IMR-90 (cell line): ENCODE measurements at places on chromosomes 12 and 14. TPM values are rescaled to one million over a fixed set of nuclear protein-coding genes. Genes with fewer than 3 reads are reported as not detected.

The EVL gene
- total RNA-seq, result 7.2 TPM in 2 replicates

DNA sequence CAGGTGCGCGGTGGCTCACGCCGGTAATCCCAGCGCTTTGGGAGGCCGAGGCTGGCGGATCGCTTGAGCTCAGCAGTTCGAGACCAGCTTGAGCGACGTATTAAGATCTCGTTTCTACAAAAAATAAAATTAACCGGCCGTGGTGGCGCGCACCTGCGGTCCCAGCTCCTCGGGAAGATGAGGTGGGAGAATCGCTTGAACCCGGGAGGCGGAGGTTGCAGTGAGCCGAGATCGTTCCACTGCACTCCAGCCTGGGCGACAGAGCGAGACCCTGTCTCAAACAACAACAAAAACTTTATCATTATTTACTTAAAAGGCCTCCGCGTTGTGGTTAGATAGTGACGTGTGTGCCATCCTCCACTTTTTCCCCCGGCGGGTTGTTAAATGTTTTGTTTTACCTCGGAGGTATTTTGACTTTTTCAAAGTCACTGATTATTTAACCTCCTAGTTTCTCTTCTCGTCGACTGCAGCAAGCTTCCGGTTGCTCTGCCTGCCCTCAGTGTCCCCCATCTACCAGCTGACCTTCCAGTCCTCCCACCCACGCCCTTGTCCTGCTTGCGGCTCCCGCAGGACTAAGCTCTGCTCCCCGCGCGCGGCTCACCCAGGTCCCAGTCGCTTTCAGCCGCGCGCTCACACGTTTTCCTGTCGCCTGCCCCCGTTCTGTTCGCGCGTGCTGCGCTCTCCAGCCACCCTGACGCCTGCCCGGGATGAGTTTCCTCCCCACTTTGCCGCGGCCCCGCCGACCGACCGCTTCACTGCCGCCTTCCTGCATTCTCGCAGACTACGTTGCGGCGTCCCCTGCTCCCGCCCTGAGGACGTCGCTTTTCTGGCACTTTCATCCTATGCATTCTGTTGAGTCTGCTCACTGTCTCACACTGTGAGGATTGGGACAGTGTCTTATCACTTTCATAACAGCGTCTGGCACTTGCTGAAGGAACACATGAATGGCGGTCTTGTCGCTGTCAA, 1.2 kb upstream of the SCAF11 start:
- 0 out of 2 replicates have a peak, but pooled peaks cover 2% of the 10 kb centered on the region for H3K36me3 ChIP-seq
- H3K4me3 ChIP-seq, result peak overlapping the region; percentile 63
- peaks cover 3% of the 10 kb centered on the region; the same call in 1 of the 2 replicates for H3K4me1 ChIP-seq
- H3K27me3 ChIP-seq, result no peaks in the 10 kb centered on the region
- peak overlapping the region; percentile 83 for H3K27ac ChIP-seq

- no peaks in the 10 kb centered on the region for H3K27me3 ChIP-seq
- H3K36me3 ChIP-seq, result no peaks in the 10 kb centered on the region
- DNase-seq, result peak; percentile 10
- H3K4me3 ChIP-seq, result no peak overlapping the region
Observed at GRCh38 chr14:93525696-93526451, 95.1 kb downstream of the UNC79 start.

- H3K4me3 ChIP-seq, result no peak overlapping the region
- DNase-seq, result no peak
- H3K27ac ChIP-seq, result no peak overlapping the region
Observed at GRCh38 chr12:115709540-115710011, 567.9 kb downstream of the MED13L start.
